ENCODE measurements at places on chromosomes 12 and 14.

DNA sequence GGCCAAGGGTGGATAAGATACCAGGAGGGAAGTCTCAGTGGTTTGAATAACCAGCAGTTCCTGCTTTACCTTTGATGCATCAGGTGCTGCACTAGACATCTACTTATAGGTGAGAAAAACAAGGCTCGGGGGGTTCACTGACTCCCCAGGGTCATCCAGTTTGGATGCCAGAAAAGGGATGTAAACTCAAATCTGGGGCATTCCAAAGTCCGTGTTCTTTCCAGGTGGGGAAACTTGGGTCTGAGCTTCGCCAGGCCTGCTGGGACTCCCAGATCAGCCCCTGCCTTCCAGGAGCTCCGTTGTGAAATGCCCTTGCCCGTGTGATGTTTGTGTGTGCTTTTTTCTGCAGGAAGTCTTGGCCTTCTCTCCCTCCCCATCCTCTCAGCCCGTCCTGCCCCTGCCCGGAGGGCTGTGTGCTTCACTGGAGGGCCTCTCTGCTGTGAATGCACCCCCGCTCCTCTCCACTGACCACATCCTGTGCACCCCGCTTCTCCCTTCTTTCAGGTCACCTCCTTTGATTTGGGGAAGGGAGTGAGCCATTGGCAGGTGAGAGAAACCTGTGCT lies 42.1 kb downstream of the TSPAN9 start:
- DNase-seq = no peak

- DNase-seq = no peak
Measured at GRCh38 chr12:109567296-109567695, 6.0 kb downstream of the MMAB start.

DNA sequence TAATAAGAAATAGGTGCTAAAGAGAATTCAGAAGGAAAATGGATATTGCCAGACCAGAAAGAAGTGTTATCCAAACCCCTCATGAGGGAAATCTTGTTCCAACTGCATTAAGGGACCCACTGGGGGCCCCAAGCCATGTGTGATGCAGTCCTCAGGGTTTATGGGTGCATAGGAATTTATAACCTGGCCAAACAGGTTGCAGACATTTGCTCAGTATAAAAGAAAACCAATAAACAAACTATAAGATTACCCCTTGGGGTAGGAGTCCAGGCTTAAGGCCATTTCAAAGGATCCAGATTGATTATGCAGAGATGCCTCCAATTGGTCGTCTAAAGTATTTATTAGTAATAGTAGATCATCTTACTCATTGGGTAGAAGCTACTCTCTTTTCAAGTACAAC lies 240.9 kb upstream of the DIO3 start:
- no peak for DNase-seq

- DNase-seq = no peak
Measured at GRCh38 chr14:36086629-36087395, 89.7 kb downstream of the PTCSC3 start.
